ENCODE measurements at places on chromosomes 2 and 18.

DNA sequence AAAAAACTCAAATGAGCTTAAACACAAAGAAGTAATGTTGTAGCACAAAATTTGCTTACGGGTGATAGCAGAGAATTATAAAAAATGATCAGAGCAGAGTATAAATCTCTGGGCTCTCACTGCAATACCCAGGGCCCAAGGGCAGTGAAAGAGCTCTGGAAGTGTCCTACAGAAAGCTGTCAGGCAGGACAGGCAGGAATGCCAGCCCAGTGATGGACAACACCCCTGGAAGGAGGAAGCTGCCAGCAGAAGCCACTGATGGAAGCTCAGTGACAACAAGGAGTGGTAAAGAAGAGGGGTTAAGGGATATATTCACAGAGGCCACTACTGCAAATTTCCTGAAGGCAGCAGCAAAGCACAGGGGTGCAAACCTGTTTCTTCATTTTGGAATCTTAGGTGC, 214.9 kb downstream of the L3MBTL4 start:
- no peak for DNase-seq

DNA sequence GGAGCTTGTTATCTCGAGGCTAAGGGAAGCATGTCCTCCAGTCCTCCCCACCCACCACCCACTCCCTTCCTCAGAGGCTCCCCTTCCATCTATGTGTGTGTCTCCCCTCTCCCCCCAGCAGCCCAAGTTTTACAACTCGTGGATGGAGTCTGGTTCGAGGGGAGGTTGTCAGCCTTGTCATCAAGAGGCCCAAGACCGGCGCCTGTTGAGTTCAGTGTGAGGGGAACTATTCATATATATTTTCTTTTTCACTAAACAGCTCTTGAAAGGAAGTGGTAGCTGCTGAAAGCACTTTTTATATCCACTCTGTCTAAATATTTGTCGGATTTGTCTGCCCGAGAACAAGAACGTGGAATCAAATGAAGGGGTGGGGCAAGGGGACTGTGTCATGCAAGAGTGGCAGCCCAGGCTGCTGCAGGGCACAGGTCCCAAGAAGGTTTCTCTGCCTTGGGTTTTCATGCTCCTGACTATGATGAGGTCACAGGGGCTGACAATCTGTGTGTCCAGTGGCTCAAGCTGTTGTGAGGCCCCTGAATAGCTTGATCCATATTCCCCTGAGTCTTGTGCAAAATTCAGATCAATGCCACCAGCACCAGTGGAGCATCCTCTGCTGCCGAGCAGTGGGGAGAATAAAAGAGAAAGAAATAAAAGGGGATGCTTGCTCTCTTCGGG, 35.0 kb downstream of the NRP2 start:
- no peak for DNase-seq

DNA sequence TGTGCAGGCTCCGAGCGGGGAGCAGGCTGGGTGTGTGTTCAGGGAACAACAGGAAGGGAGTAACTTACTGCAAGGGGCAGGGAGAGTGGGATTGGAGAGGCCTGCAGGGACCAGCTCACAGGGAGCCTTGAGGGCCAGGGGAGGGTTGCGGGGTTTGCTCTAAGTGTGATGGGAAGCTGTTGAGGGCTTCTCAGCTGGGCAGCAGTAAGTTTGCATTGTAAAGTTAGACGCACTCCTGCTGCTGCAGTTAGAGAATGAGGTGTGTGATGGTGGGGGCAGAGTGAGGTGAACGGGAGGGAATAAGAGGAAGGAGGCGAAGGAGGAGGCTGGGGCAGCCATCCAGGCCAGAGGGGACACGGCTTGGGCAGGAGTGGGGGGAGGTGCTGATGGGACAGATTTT, 53.4 kb downstream of the BOLA3 start:
- no peak for DNase-seq

DNA sequence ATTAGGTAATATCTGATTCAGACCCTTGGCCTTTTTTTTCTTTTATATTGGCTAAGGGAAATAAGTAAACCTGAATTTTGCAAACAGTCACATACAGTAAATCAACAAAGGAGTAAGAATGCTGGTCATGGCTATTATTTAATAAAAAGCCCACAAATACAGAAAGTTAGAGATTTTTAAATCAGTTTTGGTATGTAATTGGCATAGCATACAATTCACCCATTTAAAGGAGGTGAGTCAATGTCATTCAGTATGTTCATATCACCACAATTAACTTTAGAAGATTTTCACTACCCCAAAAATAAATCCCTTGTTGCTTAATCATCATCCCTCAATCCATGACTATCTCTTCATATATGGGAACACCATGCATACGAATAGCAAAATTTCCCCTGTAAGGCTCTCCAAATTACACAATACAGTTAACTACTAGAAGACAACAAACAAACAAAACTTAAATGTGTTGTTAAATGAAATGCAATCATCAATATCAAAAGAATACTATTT, 45.9 kb upstream of the NYAP2 start:
- DNase-seq = no peak

DNA sequence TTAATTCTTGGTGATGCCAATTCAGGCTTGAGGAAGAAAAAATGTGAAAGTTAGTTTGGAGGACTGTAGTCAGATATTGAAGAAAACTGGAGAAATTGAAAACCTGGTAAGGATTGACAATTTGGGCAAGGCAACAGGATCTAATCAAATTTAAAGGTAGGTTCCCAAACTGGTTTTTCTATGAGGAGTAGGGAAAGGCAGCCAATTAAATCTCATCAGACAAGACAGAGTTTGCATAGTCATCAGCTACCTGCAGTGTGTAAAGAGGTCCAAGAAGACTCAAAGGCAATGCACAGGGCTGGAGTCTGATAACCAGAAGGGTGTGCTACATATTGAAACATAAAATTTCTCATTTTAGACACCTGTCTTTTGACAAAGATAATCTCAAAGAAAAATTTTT, 16.0 kb upstream of the CAB39 start:
- no peak for DNase-seq

GRCh38 chr2:31998731-31999383, 12.0 kb downstream of the MEMO1 start:
- DNase-seq = no peak

GRCh38 chr2:140600116-140600515, 1530.7 kb downstream of the LRP1B start:
- no peak for DNase-seq

- no peak for DNase-seq
Measured at GRCh38 chr18:77101410-77102258, 30.9 kb downstream of the MBP start.

DNA sequence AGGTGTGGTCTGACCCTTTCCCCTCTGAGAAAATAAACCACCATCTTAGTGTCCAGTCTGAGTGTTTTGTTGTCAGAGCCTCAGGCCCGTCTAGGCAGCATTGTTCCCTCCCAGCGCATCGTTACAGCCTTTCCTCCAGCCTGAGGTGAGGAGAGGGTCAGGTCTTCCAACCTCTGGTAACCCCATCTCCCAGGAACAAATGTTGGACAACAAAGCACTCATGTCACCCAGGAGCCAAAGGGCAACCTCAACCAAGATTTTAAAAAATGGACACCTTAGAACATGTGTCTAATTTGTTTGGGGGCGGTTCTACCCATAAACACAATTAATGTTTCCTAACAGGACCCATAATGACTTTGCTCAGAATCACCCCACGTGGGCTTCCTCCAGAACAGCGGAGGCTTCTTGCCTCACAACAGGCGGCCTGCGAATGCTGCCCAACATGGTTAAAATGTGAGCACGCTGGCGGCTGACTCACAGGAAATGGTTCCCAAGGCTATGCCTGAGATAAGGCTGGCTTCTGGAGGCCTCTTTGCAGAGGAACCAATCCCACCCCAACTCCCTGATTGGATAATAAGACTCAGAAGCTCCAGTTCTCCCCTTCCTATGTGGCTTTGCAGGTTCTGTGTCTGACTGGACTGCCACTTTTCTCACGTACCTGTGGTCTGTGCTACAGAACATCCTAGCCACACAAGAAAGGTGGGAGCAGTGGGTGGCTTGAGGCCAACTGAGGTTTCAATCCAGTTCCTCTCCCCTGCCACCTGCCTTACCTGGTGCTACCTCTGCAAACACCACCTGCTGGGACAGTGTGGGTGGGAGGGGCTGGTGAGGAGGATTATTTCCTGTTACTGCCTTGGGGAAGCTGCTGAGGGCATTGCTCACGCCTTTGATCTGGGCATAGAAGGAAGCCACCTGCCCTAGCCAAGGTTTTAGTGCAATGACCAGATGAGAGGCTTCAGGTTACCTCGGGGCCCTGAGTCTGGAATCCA, 108.8 kb downstream of the B3GNT2 start:
- DNase-seq = peak; percentile 79

Data from NCI-H2081 (cell line).